PC-3 (cell line): ENCODE measurements at places on chromosomes 12 and 14. TPM values are rescaled to one million over a fixed set of nuclear protein-coding genes. Genes with fewer than 3 reads are reported as not detected.

DNA sequence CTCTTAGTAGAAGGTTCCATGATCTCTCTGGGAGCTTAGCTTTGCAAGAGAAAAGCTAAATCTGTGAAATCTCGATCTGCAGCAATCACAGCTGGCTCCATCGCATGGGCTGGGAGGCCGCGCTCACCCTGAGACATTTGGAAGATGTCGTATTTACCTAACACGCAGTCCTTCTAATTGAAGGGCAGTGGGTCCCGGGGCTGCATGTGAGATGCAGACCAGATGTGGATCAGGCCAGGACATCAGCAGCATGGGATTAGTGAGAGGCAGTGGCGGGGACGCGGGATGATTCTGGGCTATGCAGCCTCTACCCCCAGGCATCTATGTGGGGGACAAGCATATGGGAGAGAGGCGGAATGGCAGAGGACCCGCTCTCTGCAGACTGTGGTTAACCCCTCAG is 312.4 kb upstream of the RTL1 start:
- DNase-seq = no peak

GRCh38 chr12:94783343-94783742 is 133.0 kb upstream of the TMCC3 start:
- peak; percentile 4 for DNase-seq

DNA sequence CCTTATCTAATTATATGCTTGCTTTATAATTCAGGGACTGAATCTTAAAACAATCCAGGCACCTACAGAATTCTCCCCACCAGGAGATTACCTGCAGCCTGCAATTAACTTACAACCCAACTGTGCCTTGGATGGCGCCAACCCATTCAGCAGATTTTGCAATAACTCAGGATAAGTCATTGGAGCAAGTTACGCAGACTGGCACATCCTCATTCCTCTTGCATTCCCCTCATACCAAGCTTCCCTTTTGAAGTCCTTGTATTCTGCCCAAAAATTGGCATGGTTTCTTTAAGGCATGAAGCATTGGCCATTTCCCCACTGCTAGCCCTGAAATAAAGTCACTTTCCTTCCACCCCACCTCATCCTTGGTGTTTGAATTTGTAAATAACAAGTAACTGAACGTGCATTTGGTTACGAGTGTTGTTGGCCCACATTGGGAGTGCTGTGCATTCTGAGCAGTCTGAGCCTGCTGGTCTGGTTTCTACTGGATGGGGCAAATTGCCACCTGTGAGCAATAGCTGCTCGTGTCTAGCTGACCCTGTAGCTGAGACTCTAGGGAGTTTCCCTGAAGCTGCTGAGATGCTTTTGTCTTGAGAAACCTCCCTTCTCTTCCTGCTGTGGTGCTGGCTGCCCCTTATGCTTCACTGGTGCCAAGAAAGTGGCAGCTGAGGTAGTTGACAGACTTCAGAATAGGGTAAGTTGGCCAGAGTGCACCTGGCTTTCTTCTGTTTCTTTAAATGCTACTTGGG is 99.2 kb upstream of the SCAF11 start:
- peak; percentile 23 for DNase-seq

GRCh38 chr14:93797071-93797470 is 8.8 kb upstream of the PRIMA1 start:
- DNase-seq = no peak

GRCh38 chr12:110906083-110906482 is 14.3 kb downstream of the MYL2 start:
- peak; percentile 24 for DNase-seq

DNA sequence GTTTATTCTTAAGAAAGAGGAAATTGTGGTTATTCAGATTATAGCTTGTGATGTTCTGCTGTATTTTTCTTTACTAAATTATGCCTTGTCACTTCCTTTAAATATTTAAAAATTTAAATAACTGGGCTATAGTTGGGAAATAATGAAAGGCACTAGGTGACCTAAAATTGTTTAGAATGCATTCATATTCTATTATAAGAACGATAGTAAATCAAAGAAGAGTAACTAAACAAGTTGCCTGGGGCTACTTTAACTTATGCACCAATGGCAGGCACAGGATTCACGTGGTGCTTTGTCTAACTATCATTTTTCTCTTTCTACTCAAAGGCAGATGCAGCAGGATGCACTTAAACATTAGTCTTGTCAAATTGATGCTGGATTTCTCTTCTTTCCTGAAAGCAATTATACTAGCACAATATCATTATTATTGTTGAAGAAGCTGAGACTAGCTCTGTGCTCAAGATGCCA is 190.7 kb upstream of the PPFIA2 start:
- DNase-seq = no peak

- DNase-seq = peak; percentile 33
These were observed 3.0 kb downstream of the MIS18BP1 start for GRCh38 chr14:45249856-45250575.

GRCh38 chr14:24959791-24960331 is 90.1 kb downstream of the STXBP6 start:
- no peak for DNase-seq

DNA sequence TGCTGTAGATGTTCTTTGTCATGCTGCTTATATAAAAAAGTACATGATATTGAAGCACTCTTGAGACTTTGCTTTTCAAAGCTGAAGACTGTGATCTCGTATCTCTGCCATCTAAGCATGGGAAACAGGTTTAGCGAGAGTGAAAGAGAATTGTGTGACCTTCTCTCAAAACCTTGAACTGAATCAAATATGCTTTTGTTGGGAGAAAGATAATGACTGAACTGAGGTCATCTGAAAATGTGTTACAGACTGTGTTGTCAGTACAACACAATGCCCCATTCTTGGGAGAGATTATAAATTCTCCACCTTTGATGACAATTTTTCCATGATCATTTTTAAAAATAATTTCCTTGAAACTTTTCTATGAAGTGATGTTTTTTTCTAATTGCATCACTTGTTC is 272.1 kb upstream of the SEL1L start:
- no peak for DNase-seq

DNA sequence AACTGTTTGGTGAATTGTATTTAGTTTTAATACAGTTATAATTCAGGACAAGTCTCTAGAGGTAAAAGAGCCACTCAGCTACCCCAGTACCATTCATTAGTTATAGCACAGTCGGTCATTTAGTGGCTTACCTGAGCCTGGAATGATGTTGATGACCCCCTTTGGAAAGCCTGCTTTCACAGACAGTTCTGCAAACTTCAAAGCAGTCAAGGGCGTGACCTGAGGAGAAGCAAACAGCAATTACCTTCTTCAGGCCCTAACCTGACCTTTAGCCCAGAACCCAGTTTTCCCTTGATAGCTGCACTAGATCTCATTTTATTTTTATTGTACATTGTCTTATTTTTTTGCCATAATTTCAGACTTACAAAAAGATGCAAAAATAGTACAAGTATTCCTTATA is 43.8 kb downstream of the ALDH1L2 start:
- no peak for DNase-seq

GRCh38 chr12:120010661-120011230 is 21.7 kb downstream of the BICDL1 start:
- no peak for DNase-seq

DNA sequence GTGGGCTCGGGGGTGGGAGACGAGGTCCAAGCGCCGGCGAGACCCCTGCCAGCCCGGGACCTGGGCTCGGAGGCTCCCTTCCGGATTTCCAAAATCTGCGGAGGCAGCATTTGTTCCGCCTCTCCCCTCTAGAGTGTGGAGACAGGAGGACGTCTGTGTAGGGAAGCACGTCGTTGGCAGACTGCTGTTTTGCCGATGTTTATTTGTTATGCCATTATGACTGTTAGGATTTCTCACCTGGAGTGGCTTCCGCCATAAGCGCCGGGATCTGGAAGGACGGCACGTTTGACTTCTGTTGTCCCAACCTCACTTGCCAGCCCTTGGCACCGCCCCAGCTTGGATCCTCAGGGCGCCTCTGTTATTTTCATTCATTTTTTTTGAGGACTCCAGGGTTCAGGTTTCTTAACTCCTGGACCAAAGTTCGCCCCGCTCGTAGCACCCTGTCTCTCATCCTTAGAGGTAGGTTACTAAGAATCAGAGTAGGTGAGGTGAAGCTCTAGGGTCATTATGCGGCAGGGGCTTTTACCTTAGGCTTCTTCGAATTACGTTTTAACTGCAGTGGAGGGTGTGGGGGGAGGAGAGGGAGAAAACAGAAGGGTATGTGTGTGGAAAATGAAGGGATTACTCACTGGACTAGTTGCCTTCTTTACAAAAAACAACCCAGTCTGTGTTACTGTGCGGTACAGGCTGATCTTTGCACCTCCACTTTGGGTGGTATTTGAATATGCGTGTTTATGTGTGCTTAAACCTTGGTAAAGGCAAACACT is 547 bp upstream of the PYGL start:
- DNase-seq = peak; percentile 84

Gene TMEM52B
- not detected in 2 replicates for total RNA-seq

Gene PTGDR
- not detected in 2 replicates for total RNA-seq

Gene KLHL33
- total RNA-seq = 0.17 TPM in 1 of 2 replicates, not detected in the other

Gene ACOT4
- 3.9 and 5.1 TPM in 2 replicates for total RNA-seq

Gene KRT80
- 19.8 and 30.1 TPM in 2 replicates for total RNA-seq

Gene PAX9
- 14.3 and 14.9 TPM in 2 replicates for total RNA-seq

Gene KCNA1
- total RNA-seq = not detected in 2 replicates
